ENCODE measurements at places on chromosomes 3 and 15.

DNA sequence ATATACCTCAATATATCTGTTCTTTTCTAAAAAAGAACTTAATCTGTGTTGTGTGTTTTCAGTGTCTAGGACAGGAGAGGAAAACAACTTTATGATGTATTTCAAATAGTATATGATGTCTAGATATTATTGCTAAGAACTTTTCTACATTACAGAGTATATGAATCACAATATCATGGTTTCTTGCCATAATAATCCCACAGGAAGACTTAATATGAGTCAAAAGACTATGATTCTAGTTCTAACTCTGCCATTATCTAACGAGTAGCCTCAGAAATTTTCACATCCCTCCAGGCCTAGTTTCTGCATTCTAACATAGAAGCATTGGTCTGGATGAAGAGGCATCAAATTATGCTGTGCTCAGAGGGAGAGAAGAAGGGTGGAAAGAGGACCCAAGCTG is 107.7 kb upstream of the SPRED1 start:
- no peak for DNase-seq

DNA sequence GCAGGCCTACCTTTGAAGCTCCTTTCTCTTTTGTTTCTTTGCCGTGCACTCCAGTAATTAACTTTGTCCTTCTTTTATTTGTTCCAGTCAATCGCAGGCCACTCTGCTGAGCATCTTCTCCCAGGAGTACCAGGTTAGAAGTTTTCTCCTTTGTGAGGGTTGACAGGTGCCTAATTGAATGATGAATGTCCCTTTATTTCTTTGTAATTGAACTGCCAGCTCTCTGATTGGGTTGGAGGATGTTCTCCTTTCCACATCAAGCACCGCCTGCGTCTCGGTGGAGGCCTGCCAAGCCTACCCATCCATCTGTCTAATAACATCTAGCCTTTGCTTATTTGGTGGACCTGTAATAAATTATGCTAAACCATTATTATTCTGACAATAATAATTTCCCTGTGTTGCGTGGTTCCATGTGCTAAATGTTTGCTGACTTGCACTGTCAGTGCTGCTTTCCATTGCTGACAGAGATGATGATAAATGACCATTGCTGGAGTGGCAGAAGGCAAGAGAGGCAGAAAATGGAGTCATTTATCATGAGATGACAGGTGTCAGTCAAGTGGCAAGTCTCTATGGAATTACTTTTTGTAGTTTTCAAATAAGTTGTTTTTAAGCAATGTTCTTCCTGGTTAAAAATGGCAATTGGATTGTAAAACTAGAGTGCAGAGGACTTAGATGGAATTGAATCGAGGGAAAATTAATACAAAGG is 64.9 kb downstream of the CDIN1 start:
- no peak for DNase-seq

GRCh38 chr15:69834761-69835160 is 263.0 kb downstream of the TLE3 start:
- no peak for DNase-seq

DNA sequence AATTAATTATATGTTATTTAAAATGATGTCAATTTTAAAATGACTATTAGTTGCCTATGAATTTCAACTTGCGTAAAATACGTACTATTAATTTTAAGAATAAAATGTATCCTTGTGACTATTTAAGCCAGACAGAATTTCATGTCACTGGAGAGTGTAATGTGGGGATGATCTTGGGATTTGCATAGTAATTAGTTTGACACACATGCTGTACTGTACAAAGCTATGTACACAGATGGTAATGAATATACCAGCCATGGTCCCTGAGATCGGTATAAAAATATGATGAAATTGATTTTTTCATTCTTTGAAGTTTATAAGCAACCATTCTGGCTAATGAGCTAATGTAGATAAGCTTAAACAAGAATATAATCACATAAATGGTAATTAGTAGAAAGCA is 134.4 kb upstream of the ROBO1 start:
- DNase-seq = no peak

DNA sequence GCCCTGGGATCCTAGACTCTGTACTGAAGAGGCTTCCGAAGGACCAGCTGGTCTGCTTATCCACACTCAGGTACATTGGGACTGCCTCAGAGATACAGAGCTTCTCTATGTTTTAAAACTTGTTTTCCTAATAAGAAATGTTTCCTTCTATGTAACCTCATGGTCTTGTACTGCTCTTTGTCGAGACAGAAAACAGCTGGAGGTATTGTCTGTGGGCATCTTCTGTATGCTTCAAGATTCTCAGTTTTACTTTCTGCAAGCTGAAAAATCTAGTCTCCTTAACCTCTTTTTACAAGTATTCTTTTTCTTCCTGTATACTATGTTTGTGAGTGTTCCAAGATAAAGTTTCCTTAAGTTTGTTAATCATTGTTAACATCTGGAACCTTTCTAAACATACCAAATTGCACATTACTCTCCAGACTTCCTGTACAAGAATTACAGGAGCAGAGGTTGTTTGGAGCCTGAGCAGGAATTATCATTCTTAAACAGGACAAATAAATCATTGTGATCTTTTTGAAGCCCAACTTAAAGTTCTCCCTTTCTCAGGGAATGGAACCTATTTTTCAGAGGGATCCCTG is 358.3 kb upstream of the CFAP20DC start:
- no peak for DNase-seq
